Renal pelvis (tissue), 12 donors: ENCODE measurements at places on chromosomes 12 and 14. TPM values are rescaled to one million over a fixed set of nuclear protein-coding genes. Genes with fewer than 3 reads are reported as not detected.

- DNase-seq, result no peak
These were observed 359.0 kb downstream of the SEC23A start for GRCh38 chr14:38743966-38744584.

GRCh38 chr12:57242691-57243454, 8.1 kb downstream of the STAC3 start:
- peak; percentile 87 for DNase-seq

- no peak for DNase-seq
These were observed 323.8 kb upstream of the SYT1 start for GRCh38 chr12:78540606-78541336.

DNA sequence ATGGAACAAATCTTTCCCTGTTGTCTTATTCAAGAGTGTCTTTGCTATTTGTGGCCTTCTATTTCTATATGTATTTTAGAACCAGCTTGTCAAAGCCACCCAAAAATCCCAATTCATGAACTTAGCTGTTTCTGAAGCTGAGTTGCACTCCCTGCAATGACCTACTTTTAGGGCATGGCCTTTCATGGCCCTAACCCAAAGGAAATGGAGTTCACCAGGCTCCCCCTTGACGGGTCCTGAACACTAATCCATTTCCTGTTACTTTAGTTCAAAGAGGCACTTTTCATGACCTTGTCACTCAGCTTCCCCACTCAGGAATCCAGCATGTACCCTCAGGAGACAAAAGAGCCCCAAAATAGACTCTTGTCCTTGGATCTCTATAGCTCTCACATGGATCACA, 7.6 kb downstream of the TMED8 start:
- DNase-seq, result no peak

GRCh38 chr12:80761838-80762237, 45.1 kb downstream of the MYF5 start:
- DNase-seq, result no peak

DNA sequence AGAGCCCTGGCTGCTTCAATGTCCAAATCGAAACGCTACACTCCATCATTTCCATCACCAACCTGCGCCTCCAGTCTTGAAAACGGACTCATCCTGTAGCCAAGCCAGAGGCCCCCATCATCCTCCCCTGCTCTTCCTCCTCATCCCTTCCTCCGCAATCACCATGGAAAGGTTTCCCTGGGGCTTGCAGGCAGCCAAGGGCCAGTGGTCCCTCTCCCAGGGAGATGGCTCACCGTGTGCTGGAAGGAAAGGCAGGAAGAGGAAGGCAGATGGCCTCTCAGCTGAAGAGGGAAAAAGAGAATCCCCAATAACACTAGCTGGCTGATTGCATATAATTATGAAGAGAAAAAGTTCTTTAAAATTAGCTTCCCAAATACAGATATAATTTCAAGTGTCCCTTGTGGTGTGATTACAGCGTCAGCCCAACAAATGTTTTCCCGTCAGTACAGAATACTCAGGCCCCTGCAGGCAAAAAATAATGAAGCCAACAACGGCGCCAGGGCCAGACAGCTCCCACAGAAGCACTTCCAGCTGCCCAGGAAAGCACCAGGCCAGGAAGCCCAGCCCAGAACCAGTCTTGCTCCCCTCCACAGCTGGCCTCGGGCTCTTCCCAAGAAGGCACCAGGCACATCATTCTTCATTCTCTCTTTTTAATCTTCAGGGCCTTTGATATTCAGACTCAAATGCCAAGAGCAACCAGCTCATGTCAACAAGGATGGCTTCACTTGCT, 24.7 kb downstream of the ITPK1 start:
- DNase-seq, result no peak

GRCh38 chr14:100669011-100669412, 57.7 kb upstream of the DLK1 start:
- no peak for DNase-seq

GRCh38 chr12:109580684-109581333, 7.2 kb downstream of the MVK start:
- DNase-seq, result no peak

SMCO2 gene
- 0.92 TPM for polyA plus RNA-seq

LUM gene
- 38.0 TPM for polyA plus RNA-seq
